ENCODE measurements at places on chromosomes 2 and 18.

DNA sequence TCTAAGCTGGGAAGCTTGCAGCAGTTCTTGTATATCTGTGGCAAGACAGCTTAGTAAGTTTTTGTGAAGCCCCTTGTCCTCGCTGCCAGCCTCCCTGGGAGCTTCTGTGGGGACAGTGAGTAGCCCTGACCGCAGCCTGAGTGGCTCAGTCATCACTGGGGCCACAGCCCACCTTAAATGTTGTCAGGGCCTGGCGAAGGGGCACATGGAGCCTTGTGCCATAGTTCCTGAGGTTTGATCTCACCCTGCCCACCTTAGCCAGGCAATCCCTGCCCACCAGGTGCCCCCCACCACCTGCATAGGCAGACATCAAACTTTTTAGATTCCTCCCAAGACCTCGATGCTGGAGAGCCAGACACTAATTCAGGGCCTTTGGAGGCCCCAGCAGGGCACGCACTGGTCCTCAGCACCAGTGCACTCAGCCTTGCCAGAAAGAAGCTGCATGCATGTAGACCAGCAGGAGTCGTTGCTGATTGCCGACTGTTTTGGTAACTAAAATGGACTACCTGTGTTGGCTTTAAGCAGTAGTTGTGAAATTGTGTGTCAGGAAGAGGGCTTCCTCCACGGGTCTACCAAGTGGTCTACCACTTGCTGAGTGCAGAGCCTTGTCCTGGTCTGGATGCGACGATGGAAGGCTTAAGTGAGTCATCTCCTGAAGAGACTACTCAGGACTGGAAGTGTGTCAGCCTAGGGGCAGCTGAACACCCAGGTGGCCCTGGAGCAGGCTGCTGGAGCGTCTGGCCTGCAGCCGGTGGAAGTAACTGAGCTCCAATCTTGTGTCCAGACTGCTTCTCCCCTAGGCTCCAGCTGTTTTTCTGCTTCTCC is 233.1 kb downstream of the SEPTIN10 start:
- DNase-seq, result no peak

DNA sequence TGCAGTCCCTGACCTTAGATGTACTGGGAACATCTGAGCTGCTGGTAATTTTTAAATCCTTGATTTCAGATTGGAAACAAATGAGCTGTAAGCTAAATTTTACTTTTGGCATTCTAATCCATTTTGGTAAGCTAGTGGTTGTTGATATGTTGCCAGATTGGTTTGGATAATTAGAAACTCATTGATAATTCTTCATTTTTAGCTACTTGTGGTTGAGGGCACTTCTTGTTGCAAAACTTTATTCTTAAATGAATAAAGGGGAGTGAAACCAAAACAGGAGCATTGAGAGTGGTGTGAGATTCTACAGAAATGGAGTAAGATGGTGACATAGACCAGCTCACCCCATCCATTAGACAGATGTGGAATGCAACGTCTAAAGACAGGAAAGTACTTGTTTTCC is 64.5 kb downstream of the ITGB1BP1 start:
- no peak for DNase-seq

DNA sequence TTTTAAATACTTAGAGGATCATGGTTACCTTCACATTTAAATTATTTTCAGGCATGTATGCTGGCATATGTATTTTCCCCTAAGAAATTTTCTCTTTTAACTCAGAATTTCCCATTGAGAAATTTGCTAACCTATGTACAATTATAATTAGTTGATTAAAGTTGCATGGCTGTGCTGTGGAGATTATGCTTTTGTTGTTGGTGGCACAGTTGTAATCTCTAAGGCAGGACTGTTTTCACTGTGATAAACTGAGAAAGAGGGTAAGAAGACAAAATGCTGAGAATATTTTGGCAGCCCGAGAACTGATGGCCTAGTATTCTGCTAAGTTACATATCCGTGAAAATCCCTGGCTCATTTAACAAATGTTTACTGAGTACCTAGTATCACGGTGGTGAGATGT is 1.4 kb downstream of the VRK2 start:
- DNase-seq, result no peak

- no peak for DNase-seq
Measured at GRCh38 chr2:16523711-16524110, 141.9 kb downstream of the CYRIA start.

- DNase-seq, result no peak
Measured at GRCh38 chr2:238697193-238698071, 150.5 kb upstream of the TWIST2 start.

GRCh38 chr2:136121204-136121910 is 3.4 kb upstream of the CXCR4 start:
- DNase-seq, result no peak

- peak; percentile 43 for DNase-seq
Measured at GRCh38 chr2:140734992-140735391, 1395.8 kb downstream of the LRP1B start.

DNA sequence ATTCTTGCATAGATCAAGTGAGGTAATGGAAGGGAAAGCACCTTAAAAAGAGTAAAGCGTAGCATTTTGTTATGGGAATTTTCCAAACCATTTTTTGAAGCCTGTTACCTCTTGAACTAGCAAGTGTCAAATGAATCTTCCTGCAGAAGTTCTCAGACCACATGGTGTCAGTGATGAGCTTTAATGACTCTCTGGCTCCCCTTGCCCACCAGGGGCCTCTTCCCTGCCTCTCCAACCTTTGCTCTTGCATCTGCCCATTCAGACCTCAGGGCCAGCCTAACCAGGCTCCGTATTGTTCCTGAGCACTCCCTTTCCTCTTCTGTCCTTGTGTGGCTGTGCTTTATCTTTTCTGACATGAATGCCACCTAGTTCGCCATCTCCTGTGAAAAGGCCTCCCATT is 155.9 kb downstream of the DIS3L2 start:
- no peak for DNase-seq

- no peak for DNase-seq
Measured at GRCh38 chr2:40244251-40244650, 207.6 kb downstream of the SLC8A1 start.

DNA sequence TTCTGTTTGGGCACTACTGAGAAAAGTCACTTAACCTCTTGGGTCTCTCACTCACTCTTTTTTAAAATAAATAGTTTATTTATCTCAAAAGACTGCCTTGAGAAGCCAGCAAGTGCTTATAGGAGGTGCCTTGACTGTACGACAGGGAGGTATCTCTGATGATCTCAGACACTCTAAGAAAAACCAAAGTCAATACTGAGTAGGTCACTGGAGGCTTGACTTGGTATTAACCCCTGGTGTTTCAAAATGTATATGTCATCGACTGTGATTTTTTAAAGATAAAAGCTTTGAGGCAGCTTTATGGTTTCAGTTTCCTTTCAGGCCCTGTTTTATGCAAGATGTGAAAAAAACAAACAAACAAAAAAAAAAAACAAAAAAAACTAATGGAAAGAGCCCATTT is 33.7 kb downstream of the MREG start:
- no peak for DNase-seq

DNA sequence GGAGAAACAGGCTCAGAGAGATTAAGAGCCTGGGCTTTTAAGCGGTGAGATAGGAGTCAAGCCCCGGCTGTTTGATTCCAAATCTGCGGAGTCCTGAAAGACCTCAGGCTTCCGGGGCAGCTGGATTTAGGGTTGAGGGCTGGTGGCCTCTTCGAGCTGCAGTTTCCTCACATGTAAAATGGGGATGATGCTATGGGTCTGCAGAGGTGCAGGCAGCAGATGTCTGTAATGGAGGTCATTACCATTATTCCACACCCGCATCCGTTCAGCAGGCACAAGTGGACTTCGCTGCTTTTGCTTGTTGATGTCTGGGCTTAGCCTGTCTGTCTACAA is 175.6 kb upstream of the HS6ST1 start:
- DNase-seq, result no peak

GRCh38 chr2:152443771-152444170 is 108.8 kb downstream of the FMNL2 start:
- DNase-seq, result no peak

DNA sequence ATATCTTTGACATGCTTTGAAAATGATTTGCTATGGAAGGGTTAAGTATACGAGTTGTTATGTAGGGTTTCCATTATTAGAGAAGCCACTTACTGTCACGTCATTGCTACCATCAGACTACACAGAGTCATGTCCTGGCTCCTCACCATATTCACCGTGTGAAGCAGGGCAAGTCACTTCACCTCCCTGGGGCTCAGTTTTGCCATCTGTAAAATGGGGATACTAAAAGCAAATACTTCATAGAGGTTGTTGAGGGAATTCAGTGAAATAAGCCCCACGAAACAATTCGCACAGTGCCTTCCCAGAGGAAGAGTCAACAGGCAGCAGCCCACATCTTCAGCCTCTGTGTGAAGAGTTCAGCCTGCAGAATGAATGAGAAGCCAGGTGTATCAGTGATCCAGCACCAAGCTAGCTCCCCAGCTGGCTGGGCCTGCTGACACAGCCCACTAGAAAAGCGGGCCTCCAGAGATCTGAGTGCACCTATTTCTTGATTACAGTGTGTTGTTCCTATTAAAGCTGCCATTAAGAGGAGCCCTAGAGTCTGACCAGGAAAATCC is 3.4 kb downstream of the DIPK1C start:
- DNase-seq, result no peak

DNA sequence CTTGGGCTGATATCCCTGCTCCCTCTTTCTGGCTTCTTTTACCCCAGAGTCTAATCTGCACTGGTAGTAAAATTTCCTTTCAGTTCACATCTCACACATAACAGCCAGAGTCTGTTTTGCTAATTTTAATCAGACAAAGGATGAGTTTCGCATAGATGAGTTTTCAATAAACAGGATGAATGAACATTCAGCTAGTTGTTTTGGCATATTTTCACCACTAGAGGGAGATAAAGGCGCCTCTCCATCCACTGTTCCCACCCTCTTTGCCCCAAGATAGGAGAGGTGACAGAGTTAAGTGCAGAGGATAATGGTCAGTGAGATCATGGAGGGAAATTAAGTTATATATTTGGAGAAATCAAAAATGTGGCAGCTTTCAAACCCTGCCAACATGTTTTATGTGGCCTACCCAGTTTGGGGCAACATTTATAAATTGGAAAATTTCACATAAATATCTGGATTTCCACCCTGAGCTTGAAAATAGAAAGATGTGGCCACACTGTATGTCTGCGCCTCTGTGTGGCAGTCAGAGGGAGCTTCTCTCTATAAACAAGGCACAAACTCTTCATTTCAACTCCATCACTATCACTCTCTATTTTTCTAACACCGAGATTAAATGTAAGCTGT is 48.5 kb upstream of the DTNA start:
- no peak for DNase-seq

DNA sequence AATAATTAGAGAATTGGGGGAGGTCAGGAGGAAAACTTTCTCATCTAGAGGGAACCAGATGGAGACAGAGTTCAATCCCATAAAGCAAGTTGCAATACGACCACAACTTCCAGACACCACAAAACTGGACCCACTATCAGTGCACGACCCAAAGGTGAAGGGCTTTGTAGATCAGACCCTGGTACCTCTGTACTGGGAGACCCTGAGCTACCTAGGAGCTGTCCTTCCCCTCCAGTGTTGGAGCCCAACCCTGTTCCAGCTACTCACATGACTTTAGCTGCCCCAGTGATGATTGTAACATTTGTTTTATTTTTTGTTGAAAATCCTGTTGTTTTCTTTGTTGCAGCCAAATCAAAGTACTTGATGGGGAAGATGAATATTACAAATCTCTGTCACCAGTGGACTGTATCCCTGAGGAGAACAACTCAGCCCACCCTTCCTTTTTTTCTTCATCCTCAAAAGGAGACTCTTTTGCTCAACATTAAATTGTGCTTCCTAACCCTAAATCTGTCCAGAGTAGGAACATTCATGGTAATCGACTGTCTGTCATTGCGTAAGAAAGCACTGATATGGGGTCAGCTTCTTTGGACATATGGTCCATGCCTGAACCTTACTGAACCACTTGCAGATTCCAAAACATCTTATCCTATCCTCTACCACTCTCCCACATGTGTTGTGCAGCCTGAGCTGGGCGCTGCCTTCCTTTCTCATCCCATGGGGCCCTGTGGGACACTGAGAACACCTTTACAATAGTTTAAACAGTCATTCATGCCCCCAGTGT is 62.3 kb upstream of the SP5 start:
- no peak for DNase-seq

DNA sequence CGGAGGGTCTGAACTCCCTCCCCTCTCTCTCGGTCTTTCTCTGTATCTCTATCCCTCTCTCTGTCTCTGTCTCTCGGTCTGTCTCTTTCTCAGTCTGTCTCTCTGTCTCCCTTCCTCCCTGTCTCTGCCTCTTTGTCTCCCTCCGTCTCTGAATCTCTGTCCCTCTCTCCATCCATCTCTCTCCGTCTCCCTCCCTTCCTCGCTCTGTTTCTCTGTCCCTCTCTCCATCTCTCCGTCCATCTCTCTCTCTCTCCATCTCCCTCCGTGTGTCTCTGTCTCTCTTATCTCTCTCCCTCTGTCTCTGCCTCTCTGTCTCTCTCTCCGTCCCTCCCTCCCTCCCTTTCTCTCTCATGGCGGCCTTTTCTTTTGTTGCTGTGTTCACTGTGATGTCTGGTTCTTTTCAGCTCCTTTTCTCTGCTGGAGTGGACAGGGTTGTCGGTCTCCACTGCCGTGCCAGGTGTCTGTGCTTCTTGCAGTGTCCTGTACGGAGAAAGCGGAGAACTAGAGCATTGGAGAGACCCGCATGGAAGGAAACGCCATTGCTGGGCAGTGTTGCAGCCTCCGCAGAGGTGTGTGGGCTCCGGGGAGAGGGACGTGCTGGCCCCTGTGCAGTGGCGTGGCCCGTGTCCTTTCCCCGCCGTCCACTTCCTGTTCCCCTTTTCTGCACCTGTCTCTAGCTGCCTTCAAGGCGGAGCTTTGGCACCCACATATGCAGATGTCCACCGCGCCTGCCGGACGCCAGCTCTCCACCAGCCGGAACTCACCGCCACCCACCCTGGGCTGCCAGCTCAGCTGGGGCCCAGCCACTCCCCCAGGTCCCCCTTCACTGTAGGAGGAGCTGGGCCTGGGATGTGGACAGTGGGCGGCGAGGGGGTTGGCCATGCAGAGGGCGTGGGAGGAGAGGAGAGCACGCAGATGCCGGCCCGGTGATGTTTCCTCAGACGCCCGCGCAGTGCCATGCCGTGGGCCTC is 113.1 kb downstream of the NFATC1 start:
- no peak for DNase-seq
